ENCODE measurements at places on chromosomes 7 and 10.

- DNase-seq: no peak
These were observed 9.3 kb upstream of the GTPBP4 start for GRCh38 chr10:978826-979421.

DNA sequence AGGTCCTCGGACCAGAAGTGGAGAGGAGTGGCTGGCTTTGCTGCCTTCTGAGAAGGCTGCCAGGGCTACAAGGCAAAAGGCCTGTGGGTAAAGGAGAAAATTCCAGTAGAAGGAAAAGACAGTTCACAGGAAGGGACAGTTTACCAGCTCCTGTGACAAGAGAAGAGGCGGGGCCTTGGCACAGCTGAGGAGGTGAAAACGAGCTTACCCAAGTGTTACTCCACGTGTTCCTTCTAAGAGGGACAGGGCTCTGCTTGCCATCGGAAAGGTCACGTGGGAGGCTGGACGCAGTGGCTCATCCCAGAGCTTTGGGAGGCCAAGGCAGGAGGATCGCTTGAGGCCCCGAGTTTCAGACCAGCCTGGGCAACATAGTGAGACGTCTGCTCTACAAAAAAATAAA lies 129.4 kb upstream of the ZNF746 start:
- no peak for DNase-seq

- no peak for DNase-seq
These were observed 220.4 kb downstream of the HDAC9 start for GRCh38 chr7:18715988-18716387.

- DNase-seq: no peak
These were observed 50.0 kb downstream of the TRUB1 start for GRCh38 chr10:114987995-114988394.

DNA sequence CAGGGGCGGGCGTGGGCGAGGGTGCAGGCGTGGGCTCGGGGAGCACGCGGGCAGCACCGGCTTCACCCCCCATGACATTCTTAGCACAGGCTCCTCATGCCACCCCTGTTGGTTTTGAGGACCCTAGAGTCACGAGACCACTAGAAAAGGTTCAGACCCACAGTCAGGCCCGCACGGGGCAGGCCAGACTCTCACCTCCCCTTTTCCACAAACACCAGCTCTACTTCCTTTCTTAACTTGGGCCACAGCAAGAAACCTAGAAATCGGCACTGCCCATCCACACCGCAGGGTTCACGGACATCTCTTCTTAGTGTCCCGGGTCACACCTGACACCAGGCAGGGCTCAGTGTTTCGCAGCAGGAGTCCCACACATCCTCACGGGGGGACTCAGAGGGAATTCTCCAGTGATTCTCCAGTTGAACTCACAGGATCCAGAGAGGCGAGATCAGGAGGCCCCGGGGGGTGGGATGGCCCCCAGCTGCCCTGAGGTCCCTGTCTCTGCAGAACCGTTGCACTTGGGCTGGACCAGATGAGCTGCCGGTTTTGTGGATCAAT lies 52.0 kb downstream of the JAKMIP3 start:
- DNase-seq: no peak
